ENCODE measurements at places on chromosomes 5 and 9.

- DNase-seq = no peak
Measured at GRCh38 chr9:38345851-38346755, 46.4 kb upstream of the ALDH1B1 start.

DNA sequence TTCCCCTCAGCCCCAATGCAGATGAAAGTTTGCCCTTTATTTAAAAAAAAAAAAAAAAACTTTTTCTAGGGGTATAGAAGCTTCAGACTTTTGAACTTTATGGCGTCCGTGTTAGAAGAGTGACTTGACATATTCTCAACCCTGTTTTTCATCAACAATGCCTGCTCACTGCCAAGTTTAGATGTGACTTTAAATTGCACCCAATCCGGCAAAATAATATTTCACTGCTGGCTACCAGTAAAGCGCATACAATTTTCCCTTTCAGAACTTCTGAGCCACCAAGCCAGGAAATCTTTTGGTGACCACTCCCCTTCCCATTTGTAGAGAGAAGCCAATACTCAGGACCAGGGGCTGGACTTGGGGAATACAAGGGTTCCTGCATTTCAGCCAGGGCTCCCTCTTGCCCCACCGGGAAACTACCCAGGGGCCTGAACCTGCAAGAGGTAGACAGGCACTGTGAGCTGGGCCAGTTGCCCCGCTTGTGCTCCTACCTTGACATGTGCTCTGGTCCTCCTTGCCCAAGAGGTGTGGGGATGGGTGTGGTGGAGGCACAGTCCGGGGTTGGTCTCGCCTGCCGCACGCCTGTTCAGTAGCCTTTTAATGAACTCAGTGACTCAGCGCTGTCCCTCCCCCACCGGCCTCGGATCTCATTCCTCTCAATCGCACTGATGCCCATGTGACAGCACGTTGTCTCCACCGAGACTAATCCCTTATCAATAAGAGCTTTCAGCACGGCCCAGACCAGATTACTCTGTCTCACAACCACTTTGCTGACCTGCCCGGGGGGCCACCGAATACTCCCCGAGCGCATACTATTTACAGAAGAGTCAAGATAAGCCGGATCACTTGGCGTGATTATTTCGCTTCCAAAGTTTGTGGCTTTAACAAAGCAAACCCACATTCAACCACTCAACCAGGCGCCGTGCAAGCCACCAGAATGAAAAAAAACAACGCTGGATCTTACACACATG is 226.4 kb downstream of the DCP2 start:
- no peak for DNase-seq

DNA sequence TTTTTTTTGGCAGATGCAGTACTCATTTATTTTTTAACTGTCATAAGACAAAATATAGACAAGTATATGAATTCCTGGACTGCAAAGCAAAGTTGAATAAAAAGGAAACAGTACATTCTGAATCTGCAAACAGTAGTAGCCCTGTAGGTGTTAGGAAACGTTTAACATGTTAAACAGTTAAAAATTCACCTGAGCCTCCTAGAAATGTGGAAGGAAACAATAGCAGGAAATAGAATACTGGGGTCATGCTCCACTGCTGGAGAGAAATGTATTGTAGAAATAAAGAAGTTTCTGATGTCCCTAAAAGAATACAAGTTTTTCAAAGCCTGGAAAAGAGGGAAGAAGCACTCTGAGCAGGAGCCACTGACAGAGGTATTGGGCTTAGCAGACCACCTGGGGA is 866.0 kb downstream of the PTPRD start:
- no peak for DNase-seq

DNA sequence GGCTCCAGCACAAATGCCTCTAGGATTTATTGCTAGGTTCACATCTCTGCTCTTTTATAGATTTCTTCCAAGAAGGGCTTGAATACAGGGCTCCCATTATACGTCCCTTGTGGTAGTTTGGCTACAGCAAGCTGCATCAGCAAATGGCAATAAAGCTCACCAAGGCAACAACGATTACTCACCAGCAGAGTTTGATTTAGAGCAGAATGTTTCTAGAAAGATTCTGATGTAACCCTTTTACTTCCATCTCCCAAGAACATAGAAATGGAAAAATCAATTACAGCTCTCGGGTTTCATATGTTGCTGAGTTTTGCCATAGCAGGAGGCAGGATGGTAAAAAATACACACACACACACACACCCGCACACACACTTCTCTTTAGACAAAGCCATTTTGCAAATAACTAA is 124.2 kb upstream of the TNPO1 start:
- no peak for DNase-seq

- DNase-seq = peak; percentile 65
Measured at GRCh38 chr9:114697951-114698351, 16.0 kb upstream of the TEX48 start.
